Hematopoietic multipotent progenitor cell treated with erythropoietin and hydrocortisone succinate and interleukin-3 and kit ligand, for 17 days (in vitro differentiated cells): ENCODE measurements at places on chromosomes 6 and 20.

GRCh38 chr6:139591075-139591865 is 216.8 kb upstream of the CITED2 start:
- DNase-seq: no peak

GRCh38 chr6:170135461-170135820 is 155.4 kb downstream of the DLL1 start:
- no peak for DNase-seq

DNA sequence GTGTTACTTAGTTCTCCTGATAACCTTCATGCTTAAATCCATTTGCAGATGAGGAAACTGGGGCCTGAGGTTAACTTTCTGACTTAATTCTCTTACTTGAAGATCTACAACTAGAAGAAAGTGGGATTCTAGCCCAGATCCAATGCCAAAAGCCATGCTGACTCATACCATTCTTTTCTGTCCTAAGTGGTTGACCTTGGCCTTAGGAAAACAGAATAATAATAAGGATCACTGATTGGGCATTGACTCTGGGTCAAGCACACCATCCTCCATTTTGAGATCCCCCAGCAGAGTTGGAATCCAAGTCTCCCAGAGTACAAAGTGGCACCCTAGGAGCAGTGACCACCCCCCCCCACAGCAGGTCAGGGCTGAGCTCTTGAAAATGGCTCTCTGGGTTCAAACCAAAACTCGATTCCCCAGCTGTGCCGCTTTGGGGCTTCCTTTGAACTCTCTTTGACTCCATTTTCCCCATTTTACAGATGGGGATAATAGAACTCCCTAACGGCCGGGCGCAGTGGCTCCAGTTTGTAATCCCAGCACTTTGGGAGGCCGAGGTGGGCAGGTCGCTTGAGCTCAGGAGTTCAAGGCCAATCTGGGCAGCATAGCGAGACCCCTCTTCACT is 12.8 kb upstream of the ZNF217 start:
- DNase-seq: peak; percentile 4

GRCh38 chr20:23129266-23129665 is 43.1 kb upstream of the CD93 start:
- DNase-seq: no peak

DNA sequence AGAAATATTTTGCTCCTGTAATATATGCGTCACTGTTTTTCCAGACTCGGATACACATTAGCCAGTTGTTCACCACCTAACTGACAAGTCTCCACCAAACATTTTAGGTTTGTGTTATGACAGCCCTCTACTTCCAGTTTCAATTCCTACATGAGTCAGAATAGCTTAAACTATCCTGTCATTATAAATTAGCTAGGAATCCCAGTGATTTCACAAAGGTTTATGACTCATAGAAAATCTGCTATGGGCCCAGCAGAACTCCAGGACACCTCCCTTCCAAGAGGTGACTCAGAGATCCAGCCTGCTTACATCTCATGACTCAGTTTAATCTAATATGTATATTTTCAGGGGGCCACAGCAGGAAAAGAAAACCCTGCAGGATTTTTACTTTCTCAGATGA is 17.4 kb upstream of the PLCB4 start:
- no peak for DNase-seq

DNA sequence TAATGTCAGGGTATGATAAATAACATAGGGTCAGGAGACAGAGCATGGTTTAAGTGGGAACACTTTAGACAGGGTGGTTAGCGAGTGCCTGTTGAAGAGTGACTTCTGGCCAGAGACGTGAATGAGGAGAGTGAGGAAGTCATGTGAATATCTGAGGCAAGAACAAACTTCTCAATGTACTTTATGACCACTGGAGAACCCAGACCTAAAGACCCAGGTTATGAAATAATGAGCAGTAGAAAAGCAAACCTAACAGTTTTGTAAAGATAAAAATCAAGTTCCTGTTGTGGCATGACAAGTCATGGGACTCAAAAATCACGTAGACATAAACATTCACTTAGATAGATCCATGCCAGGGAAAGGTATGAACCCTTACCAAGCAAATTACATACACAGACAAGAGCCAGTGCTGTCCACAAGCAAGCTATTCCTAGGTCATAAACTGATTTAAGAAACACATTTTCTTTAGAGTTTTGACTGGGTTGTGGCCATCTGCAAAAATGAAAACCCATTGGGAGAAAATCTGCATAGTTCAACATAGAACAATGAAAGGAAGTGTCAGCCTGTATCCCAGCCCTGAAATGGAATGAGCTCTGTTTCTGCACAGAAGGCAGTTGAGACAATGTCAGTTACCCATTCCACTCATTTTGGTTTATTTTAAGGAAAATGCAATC is 2.2 kb upstream of the MYCT1 start:
- DNase-seq: no peak

DNA sequence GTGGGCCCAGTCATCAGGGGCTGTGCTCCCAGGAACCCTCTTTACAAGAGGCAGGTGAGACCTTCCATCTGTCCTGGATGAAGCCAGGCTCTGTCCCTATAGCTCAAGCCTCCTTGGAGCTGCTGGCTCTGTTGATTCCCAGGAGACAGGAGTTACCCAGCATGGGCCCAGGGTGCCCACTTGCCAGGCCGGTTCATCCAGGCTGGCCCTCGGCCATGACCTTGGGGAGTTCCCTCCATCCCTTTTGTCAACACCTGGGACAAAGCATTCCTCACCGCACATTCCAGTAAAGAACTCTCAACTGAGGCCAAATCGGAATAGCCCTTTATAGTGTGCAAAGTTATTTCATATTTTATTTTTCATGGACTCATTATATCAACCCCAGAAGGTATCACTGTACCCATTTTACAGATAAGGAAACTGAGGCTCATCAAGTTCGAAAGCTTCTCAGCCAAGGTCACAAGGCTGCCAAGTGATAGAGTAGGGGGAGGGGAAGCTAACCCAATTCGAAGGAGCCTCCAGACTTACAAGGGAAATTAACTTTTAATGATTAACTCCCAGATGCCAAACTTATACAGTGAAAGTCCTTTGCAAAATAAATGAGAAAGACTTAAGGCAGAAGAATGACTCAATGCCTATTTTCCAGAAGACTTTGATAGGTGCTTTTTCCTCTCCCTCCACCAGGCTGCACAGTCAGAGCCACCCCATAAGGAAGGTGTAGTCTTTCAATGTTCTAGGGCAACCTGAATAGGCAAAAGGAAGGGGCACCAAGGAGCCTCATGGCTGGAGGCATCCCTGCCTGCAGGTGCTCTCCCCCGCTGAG is 18.5 kb downstream of the SDC4 start:
- DNase-seq: no peak

DNA sequence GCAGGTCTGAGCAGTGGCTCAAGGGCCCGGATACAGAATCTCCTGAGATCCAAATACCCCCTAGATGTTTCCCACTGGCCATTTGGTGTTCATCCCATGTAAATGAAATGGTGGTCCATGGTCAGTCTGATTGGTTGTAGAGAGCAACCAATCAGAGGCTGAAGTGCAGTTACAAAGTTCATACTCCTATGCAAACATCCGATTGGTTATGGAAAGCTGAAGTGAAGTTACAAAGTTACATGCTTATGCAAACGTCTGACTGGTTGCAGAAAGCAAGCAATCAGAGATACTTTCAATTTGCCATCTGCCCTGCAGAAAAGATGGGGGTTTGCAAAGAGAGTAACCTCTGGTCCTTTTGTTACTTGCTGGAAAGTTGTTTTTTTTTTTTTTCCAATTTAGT is 313.6 kb downstream of the CDKAL1 start:
- no peak for DNase-seq

GRCh38 chr20:45781391-45781931 is 10.2 kb downstream of the WFDC3 start:
- no peak for DNase-seq

DNA sequence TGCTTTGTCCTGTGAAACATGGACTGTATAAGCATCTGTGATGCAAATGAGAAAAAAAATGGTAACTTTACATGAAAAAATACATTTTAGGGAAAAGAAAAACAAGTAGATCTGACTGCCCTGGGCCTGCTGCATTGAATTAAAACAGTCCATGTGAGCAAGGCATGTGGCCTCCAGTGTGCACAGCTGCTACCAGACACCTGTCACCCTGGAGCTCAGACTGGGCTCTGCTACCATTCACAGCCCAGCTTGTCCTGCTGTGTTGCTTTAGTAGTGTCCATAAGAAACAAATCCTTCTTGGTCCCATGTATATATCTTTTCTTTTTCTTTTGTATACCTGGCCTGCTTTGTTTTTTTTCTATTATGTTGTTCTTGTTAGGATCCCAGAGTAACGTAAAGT is 315.9 kb downstream of the NKAIN2 start:
- no peak for DNase-seq

DNA sequence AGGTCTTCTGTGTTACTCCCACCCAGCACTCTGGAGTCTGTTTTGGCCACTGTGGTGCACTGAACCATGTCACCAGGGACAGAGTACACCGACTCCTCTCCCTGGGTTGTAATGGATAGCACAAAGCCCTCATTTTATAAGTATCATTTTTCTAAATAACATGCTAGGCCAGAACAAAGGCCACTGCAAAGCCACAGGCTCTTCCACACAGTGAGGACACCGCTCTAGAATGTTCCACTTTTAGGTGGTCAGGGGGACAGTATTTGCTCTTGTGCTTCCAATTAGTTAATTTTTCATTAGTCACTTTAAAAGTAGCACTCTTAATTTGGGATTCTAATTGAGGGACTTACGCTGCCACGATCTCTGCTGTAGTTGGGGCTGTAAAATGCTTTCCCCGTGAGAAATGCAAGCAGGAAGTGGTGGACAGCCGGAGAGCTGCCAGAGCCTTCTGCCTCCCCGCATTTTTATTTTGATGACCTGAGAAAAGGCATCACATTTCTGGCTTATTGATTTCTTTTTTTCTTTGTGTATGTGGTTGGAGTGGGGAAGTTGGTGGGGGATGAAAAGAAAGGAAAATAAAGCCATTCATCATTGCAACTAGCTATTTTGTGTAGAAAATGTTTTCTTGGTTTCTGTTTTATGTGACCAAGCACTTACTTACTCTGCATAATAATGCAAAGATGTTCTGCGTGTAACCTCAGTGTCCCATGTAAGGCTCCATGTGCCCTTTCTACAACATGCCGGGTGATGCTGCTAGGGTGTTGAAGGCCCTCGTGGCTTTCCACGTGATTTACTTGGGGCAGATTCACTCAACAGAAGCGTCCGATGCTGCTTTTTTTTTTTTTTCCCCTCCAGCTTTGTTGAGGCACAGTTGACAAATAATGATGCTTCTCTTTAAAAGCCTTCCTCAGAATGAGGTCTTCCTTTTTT is 195.9 kb downstream of the SASH1 start:
- DNase-seq: no peak
